ENCODE measurements at places on chromosomes 2 and 18.

- no peak for DNase-seq
Observed at GRCh38 chr2:46332686-46333281, 35.6 kb downstream of the EPAS1 start.

- DNase-seq, result no peak
Observed at GRCh38 chr2:105404736-105405135, 5.9 kb upstream of the FHL2 start.

GRCh38 chr2:69501301-69501700, 64.1 kb upstream of the NFU1 start:
- DNase-seq, result no peak

DNA sequence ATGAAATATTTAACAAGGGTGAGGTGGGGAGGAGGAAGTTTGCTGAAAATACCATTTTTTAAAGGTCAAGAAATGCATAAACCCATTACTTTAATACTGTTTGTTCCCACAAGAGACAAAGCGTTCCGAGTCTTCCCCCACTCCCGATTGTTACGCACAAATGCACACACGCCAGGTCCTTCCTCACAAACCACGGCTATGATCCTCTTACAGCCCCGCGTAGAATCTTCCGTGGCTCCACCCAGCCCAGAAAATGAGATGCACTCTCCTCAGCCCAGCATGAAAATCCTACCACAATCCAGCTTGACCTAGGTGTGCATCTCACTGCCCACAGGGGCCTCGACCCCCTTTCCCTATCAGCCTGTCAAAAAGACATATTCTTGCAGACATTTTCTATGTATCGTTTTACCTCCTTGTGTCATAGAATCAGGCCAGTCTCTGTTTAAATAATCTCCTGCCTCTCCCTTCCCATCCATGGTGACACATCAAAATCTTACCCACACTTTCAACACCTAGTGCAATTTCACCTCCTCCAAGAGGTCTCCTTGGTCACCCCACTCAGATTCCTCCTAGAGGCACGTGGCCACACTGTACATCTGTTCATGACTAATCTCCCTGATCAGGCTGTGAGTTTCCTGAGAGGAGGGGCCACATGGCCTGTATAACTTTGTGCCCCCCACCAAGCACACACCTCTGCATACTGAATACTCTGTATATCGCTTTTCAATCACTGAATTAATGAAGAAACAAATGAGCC, 491.0 kb upstream of the KLHL29 start:
- no peak for DNase-seq

DNA sequence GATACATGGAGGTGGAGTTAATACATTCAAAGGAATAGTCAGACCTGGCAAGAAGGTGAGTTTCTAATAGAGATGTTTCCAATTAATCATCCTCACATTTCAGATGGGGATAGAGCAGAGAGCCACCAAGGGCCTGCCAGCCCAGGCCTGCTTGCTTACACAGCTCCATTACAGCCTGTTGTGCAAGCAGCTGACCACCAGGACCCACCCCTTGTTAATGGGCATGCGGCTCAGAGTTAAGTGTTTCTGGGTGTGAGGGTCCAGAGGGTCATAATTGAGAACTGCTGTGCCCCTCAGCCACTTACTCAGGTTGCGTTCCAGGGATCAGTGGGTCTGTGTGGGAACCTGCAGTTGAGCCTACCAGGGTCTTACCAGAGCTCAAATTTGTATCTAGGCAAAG, 199.8 kb downstream of the AGPS start:
- no peak for DNase-seq

DNA sequence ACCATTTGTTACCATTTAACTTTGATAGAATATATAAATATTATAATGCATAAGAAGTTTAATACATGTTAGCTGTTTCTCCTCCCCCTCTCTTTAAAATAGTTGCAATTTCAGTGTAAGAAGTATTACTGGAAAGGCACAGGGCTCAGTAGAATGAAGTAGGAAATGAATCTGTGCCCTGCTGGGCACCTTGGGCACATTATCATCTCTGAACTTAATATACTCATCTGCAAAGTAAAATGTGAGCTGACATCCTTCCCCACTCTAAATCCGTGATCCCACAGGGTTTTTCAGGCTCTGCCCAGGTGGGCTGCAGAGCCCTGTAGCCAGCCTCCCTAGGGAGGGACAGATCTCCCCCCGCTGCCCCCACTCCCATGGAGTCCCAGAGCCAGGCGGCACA, 56.8 kb downstream of the DPP4 start:
- DNase-seq, result no peak

GRCh38 chr2:84854850-84855249, 26.0 kb downstream of the TRABD2A start:
- DNase-seq, result no peak

DNA sequence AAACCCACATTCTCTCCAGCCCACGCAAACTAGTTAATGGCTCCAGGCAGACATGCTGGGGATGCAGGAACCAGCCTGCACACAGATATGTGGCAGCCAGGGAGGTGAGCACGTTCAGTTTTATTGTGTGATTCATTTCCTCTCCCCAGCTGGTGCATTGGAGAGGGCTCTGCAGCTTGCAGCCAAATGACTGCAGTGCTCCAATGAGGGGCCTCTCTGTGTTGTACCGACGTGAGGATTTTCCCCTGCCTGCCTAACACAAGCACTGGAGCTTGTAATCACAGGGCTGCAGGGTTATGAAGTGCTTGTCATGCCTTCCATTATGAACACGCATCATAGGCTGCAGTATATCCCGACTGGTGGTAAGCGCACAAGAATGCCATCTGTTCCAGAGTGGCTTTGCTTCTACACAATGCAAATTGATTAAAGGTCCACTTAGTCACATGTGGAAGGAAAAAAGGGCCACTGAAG, 92.3 kb upstream of the THUMPD2 start:
- no peak for DNase-seq

DNA sequence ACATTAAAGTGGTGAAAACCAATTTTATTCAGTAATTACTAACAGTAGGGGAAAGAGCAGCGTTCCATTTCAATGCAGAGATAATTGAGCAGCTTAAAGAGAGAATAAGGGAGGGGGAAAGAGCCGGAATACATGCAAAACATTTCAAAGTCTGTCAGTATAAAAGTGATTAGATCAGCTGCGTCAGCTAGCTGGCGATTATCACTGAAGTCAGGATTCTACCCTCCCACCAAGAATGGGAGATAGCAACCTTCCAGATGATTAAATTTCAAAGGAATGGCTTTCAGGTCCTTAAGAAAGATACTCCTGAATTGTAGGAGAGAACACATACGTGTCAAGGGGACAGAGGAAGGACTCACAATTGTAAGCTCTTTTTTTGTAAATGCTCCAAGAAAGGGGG, 2.7 kb upstream of the ZC3H6 start:
- no peak for DNase-seq

GRCh38 chr2:197799068-197799467, 5.3 kb upstream of the PLCL1 start:
- no peak for DNase-seq

DNA sequence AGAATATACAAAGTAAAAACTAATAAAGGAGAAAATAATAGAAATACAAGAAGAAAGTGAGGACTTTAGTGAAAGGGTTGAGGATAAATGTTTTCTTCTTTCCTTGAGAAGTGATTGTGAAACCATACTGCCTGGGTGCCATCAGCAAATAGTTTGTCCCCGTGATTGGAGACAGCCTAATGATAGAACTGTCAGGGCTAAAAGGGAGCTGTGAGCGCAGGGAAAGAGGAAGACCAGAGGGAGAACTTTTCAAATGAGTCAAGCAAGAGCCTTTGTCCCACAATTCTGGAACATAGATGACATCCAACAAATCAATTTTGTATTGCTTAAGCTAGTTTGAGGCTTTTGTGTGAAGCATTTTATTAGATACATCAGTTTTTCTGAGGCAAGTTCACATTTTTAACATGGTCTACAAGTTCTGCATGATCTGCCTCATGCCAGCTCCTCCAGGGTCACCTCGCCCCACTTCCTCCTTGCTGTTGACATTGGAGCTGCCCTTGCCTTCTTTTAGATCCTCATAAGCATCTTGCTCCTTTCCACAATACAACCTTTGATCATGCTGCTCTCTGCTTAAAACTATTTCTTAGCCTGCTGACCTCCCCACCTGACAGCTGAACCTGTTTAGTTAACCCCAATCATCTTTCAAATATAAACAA, 213.4 kb upstream of the REG3G start:
- no peak for DNase-seq

GRCh38 chr2:129482626-129483025, 496.8 kb upstream of the RAB6C start:
- DNase-seq, result no peak

DNA sequence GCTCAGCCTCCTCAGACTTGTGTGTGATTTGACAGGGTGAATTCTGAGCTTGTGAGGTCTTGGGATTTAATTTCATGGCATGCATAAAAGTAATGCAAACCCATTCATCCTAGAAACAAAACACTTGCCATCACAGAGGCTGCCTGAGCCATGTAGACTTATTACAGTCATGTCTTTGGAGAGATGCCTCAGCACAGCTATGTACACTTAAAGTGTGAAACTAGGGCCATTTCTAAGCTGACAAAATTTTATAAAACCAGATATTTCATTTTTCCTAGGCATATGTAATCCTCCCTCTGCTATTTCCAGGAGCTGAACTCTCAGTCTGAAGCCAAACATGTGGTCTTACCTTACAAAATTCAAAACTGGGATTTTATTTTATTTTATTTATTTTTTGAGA, 322.2 kb upstream of the SPHKAP start:
- no peak for DNase-seq

DNA sequence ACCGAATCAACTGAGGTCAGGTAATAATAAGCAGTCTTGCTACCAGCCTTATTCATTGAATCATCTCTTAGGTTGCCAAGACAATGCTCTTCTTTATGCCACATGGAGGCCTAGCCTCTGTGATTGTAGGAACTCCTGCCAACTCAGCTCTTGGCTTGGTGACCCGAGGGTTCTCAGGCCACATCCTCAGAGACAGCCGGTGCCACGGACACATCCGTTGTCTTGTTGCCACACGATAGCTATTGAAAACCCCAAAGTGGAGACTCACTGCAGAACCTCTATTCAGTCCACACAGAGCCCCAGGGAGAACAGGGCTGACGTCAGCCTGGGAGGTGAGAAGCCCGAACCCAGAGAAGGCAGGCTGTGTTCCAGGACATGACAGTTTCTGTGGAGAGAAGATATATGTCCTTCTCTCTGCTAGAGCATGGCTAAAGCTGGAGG, 53.5 kb upstream of the TGFA start:
- DNase-seq, result no peak

GRCh38 chr2:45874344-45874743, 222.9 kb downstream of the PRKCE start:
- no peak for DNase-seq

GRCh38 chr2:51000849-51001617, 30.9 kb downstream of the NRXN1 start:
- DNase-seq, result no peak

DNA sequence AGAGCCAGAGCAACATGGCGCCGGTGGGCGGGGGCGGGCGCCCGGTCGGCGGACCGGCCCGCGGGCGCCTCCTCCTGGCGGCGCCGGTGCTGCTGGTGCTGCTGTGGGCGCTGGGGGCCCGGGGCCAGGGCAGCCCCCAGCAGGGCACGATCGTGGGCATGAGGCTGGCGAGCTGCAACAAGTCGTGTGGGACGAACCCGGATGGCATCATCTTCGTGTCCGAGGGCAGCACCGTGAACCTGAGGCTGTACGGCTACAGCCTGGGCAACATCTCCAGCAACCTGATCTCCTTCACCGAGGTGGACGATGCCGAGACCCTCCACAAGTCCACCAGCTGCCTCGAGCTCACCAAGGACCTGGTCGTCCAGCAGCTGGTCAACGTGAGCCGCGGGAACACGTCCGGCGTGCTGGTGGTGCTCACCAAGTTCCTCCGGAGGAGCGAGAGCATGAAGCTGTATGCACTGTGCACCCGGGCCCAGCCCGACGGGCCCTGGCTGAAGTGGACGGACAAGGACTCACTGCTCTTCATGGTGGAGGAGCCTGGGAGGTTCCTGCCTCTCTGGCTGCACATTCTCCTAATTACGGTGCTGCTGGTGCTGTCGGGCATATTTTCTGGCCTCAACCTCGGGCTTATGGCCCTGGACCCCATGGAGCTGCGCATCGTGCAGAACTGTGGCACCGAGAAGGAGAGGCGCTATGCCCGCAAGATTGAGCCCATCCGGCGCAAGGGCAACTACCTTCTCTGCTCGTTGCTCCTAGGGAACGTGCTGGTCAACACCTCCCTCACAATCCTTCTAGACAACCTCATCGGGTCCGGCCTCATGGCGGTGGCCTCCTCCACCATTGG, 507 bp downstream of the CNNM4 start:
- peak; percentile 38 for DNase-seq

DNA sequence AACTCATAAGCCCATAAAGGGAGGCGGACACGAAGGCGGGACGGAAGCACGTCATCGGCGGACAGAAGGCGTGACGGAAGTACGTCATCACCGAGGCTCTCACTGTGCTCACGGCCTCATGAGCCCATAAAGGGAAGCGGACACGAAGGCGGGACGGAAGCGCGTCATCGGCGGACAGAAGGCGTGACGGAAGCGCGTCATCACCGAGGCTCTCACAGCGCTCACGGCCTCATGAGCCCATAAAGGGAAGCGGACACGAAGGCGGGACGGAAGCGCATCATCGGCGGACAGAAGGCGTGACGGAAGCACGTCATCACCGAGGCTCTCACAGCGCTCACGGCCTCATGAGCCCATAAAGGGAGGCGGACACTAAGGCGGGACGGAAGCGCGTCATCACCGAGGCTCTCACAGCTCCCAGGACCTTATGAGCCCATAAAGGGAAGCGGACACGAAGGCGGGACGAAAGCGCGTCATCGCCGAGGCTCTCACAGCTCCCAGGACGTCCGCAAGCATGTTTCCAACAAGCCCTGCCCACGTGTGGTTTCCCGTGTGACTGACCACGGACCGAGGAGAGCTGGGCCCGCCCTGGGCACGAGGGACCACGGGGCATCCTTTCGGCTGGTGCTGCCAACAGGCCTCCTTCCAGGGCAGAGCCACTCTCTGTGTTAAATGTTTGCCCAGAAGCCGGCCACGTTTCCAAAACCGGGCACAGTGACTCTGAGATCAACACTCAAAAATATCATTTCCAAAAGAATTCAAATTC, 182.7 kb upstream of the SALL3 start:
- no peak for DNase-seq

Measured in stimulated activated CD8-positive, alpha-beta memory T cell treated with anti-CD3 and anti-CD28 coated beads, Interleukin-4, amount 100 ng/mL, for 1 hour (primary cell).